KG1 (cell line): ENCODE measurements at places on chromosomes 2 and 18.

GRCh38 chr2:23541503-23542229 is 156.7 kb downstream of the KLHL29 start:
- no peak for DNase-seq

- peak; percentile 41 for DNase-seq
These were observed 38.7 kb downstream of the MCFD2 start for GRCh38 chr2:46876741-46877384.

GRCh38 chr18:29547626-29548025 is 1370.7 kb upstream of the CDH2 start:
- DNase-seq = no peak

DNA sequence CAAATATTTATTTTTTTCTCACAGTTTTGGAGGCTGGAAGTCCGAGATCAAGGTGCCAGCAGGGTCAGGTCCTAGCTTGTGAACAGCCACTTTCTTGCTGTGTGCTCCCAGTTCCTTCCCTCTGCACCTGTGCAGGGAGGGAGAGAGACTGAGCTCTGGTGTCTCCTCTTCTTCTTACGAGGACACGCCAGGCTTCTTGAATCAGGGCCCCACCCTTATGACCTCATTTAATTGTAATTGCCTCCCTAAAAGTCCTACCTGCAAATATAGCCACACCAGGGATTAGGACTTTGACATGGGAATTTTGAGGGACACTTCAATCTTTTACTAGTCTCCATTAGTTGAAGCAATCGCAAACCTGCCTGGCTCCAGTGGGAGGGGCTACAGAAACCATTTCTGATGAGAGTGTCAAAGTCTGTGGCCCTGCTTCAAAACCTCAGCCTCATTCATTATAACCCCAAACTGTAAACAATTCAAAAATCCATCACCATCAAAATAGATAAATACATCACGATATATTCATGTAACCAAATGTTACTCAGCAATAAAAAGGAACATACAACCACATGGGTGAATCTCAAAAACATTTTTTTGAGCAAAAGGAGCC is 18.2 kb upstream of the SEH1L start:
- DNase-seq = no peak

DNA sequence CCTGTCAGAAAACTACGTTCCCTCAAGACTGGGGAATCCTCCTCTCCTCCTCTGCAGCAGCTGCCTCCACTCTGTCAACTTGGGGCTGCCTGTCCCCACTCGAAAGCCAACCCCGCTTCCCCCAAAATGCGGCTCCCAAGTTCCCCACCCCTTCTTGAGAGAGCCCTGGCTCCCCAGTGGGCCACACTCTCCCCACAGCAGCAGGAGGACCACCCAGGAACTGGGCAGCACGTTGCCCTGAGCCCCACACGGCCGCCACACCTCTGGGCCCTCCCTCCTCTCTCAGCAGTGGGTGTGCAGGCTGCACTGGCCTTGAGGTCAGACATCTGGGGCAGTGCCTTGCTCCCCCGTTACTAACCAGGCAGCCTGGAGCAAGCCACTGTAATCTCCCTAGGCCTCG is 9.6 kb upstream of the TEX51 start:
- DNase-seq = no peak

DNA sequence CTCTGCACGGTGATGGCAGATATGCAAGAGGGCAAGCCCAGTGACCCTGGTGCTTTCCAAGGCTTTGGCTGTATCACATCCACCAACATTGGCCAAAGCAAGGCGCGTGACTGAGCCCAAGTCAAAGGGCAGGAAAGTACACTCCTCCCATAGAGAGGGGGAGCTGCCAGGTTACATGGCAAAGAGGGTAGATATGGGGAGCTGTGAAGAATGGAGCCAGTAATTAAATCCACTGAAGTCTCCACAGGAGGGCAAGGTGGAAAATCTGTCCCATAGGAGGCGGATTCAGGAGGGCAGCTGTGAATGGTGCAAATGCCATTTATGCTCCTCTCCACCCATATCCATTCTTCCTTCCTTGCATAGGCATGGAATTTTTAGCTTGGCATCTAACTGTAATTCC is 44.6 kb upstream of the THOC1 start:
- DNase-seq = no peak

- DNase-seq = no peak
These were observed 194.0 kb upstream of the CYP26B1 start for GRCh38 chr2:72341639-72342038.

- DNase-seq = no peak
These were observed 449.2 kb upstream of the DCC start for GRCh38 chr18:51890762-51891161.

GRCh38 chr18:54702686-54703085 is 111.6 kb downstream of the DYNAP start:
- no peak for DNase-seq

DNA sequence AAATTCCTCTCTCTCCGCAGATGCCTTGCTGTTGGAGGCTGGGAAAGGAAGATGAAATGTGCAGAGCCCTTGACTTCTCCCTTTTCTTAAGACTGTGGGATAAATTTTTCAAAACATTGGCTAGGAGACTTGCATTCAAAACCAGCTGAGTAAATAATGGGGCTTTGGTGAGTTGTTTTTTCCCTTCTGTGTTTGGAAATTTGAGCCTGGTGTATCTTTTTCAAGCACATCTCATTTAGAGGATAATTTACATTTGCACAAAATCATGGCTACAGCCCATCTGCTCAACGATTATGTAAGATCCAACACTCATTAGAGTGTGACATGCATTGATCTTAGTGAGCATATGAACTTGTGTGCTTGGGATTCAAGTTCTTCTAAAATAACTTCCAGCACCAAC is 112.1 kb upstream of the ATP8B1 start:
- DNase-seq = no peak

DNA sequence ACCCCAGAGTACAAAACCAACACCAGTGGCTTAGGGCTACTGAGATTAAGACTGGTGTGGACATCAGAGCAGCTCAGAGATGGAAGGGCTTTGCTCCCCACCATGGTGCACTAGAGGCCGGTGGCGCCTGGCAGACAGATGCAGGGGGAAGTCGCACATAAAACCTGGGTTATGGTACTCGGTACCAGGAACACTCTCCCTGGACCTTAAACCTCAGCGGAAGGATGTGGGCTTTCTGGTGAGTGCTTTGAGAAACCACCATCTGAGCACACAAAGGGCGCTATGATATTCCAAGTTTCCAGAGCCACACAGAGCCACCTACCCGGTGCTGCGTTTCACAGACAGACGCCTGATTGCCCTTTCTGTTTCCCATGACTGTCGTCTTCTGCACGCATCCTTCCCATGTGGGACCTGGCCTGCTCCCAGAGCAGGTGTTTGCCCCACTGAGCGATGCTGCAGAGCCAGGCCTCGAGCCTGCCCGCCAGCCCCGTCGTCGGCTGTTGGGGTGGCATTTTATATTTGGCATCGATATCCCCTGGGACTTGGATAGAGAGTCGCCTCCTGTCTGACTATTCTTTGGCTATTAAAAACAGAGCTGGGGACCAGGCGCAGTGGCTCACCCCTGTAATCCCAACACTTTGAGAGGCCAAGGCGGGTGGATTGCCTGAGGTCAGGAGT is 89.5 kb upstream of the ODC1 start:
- peak; percentile 18 for DNase-seq

DNA sequence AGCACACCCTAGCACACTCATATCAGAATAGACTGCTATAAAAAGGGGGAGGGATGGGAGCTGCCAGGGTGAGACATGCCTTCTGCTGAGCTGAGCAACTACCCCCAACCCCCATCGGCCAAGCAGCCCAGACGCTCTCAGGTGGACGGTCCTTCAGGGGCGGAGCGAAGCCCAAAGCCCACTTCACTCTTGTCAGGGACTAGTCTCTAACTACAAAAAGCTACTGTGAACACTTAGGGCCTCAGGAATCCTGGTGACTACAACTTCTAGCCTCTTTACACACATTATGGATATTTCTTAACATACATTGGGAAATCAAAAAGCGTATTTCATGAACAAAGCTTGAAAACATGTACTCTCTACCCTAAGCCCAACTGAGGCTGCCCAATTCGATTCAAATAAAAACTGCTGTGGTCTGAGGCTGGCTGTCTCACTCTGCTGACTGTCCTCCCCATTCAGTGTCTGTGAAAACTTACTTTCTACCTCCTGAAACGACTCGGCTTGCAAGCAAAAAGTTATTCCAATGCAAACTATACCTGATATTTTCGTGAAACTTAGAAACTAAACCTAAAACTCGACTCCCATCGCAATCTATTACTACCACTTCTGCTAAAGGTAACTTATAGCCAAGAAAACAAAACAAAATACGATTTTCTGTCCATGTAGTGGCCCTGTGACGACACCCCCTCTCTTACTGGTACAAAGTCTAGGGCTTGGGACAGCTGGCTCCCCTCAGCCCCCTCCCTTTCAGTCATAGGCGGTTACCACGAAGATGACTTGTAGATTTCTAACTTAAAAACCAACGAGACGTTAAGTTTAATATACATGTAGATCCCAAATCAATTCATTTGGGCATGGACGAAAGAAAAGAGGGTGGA is 1.2 kb downstream of the SERTAD2 start:
- no peak for DNase-seq

GRCh38 chr2:84556190-84556589 is 39.9 kb downstream of the DNAH6 start:
- DNase-seq = no peak

DNA sequence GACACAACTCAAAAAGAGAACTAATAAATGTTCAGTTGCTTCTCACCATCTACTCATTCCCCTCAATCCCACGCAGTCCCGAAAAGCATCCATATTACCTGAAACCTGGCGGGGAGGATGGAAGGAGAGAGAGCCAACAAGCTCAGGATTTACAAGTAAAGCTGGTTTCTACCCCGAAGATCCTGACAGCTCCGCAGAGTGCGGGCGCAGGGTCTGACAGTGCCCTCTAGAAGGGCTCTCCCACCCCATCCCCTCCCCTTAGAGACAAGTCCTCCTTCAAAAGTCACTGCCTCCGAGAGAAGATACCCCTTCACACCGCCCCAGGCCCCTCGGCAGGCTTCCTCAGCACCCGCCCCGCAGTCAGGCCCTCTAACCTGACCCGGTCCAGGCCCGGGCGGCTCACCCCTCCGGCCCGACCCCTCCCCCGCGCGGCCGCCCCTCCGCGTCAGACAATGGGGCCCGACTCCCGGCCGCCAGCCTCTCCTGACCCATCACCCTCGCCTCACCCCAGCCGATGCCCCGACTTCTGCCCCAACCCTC is 550 bp downstream of the RAB1A start:
- no peak for DNase-seq

- no peak for DNase-seq
These were observed 147.5 kb upstream of the BCL2L11 start for GRCh38 chr2:110973262-110973661.

GRCh38 chr2:79729532-79729931 is 216.7 kb downstream of the CTNNA2 start:
- no peak for DNase-seq

- DNase-seq = no peak
These were observed 12.2 kb downstream of the ASIC4 start for GRCh38 chr2:219526320-219527075.
